ENCODE measurements at places on chromosomes 11 and 22.
A peak's percentile ranks its signal among the peaks of the same experiment; 100 is the strongest.

DNA sequence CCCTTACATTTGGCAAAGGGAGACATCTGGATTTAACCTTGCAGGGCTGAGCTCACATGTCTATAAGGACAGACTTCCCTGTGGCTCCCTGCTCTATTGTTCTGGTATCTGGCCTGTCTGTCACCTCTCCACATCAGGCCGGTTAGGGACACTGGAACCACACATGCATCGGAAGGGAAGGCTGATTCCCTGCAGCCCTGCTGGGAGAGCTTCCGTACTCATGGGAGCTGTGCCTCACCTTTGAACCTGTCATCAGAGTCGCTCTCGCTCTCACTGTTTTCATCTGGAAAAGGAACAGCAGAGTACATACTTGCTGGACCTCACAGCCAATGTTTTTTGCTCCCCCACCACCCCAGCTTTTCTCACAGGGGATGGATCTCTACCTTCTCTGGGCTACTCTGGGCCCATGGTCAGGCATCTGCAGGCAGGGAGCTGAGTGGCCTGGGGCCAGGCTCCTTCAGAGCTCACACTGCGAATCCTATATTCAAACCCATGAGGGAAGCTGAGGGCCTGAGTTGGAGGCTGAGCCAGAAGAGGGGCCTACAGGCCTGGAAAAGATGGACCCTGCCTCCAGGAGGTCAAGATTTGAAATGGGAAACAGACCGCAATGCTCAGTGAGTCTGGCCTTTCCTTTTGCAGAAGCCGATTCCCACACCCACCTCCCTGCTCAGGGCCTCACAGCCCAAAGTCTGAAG, 31.3 kb downstream of the RPL27A start:
- no peak for DNase-seq

DNA sequence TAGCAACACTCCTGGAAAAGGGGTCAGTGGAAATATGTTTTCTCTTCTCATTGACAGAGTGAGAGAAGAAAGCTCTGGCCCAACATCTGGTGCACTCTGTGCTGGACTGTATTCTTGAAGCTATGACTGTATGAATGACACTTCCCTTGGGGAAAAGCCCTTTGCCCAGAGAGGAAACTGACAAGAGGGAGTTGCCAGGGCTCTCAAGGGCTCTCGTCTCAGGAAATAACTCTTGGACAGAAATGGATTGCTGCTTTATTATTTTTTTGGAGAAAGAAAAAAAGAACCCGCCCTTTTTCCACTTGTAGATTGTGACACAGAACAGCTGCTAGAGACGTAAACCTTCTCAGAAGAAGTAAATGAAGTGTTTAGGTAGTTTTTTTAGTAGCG, 11.4 kb downstream of the ETS1 start:
- no peak for DNase-seq

GRCh38 chr11:116605543-116606459, 167.0 kb downstream of the BUD13 start:
- peak; percentile 36 for DNase-seq

DNA sequence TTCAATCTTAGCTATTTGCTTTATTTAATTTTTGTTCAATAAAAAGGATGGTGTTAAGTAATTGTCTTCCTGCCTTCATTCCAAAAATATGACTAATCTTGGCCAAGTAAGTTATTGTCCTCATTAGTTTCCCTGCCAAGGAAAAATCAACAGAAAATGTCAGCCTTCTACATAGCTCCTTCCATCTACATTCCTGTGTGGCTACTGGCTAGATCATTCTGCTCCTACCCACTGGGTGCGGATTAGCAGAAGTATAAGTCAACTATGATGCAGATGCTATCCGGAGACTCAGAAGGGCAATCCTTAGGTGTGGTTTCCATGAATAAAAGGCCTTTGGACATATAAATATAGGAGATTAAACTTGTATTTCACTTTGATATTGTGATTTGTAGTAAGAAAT, 154.4 kb downstream of the SBF2 start:
- DNase-seq, result peak; percentile 81

DNA sequence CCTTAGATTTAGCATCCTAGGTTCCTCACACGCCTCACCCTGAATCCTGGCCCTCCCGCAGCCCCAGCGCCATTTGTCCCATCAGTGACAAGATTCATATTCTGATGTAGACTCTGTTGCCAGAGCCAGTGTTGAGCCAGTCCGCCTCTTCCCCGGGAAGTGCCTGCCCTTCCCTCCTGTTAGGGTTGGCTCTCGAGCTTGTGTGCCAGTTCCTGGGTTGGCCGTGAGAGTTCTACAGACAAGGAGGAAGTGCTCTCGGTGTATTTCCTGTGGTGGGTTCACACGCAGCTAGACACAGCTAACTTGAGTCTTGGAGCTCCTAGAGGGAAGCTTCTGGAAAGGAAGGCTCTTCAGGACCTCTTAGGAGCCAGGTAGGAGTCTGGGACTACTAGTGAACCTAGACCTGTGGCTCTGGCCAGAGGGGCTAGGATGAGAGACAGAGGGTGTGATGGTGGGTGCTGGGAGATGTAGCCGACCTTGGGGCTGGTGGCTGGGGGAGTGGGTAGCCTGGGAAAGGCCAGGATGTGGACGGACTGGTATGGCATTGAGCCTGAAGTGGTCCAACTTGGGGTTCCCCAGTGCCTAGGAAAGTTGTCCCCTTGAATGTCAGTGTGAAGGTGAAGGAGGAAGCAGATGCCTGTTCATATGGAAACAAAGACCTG, at the start of gene IL18BP:
Gene IL18BP, plus strand, starts transcription at position 261 of the 662 bp plus-strand sequence. CDS start 1,076 bp downstream, outside the sequence.
- DNase-seq, result no peak

DNA sequence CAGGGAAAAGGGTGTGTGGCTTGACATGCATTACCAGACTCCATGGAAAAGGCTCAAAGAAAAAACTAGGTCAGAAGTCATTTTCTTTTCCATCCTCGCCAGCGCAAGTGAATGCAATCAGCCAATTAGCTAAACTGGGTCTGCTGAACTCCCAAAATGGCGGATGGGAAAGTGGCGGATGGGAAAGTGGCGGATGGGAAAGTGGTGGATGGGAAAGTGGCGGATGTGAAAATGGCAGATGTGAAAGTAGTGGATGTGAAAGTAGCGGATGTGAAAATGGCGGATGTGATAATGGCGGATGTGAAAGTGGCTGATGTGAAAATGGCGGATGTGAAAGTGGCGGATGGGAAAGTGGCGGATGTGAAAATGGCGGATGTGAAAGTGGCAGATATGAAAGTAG, 158.4 kb downstream of the CEP164 start:
- DNase-seq, result no peak

DNA sequence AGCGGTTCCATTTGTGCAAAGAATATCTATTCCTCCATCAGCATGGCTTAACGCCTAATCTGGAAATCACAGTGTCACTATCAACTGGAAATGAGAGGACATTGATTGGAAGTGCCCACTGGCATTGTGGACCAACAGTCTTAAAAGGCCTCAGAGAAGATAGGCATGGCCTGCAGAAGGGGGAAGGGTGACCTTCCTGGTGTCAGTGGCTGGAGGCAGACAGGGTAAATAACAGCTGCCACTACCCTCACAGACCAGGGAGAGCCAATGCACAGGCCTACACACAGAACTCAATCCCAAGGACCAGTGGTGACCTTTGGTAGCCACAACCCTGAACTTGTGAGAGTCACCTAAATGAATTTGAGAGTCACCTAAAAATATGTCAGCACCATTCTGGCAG, 36.0 kb downstream of the DDIAS start:
- DNase-seq, result no peak

DNA sequence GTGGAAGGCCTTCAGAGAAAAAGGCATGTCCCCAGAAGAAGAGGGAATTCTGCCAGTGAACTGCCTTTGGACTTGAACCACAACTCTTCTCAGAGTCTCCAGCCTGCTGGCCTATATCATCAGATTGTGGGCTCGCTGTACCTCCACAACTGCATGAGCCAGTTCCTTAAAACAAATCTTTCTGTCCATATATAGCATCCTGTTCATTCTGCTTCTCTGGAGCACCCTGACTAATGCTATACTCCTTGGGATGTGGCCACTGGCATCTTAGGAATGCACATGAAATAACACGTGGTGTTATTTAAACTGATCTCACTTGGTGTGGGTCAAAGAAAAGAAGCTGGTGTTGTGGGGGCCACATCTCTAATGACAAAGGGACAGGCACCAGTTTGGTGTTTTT, 58.3 kb upstream of the VSTM5 start:
- DNase-seq, result peak; percentile 83

All from A172 (cell line).